COR-L47 (cell line): ENCODE measurements at places on chromosomes 1 and 21.

DNA sequence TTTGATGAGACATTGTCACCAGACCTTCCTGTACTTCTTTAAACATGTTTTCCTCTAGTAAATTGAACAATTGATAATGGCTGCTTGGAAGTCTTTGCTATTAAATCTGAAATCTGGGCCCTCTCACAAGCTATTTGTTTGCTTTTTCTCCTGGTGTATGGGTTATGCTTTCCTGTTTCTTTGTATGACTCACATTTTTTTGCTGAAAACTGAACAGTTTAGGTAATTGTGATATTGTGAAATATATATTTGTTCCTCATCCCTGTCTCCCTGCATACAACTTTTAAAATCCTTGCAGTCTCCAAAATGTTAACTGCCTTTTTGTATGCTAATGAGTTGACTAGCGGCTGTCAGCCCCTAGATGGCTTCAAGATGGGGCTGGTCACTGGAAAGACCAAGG lies 61.6 kb downstream of the MAP3K21 start:
- no peak for DNase-seq

DNA sequence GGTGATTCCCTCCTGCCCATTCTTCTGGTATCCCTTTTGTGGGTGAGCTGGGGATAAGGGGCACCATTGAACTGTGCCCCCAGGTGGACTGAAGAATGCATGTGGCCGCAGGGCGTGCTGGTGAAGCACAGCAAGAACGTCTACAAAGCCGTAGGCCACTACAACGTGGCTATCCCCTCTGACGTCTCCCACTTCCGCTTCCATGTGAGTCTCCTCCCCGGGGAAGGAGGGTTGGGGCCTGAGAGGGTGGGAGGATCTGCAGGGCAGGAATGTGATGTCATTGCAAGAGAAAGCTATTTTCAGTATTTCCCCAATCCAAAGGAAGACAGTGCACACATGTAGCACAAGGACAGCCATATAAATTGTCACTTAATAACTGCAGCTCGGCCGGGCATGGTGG lies 7.5 kb upstream of the KPNA6 start:
- no peak for DNase-seq

GRCh38 chr1:36609241-36610027 lies 126.7 kb upstream of the CSF3R start:
- peak; percentile 79 for DNase-seq

GRCh38 chr1:41677620-41678019 lies 193.1 kb upstream of the EDN2 start:
- DNase-seq = no peak

DNA sequence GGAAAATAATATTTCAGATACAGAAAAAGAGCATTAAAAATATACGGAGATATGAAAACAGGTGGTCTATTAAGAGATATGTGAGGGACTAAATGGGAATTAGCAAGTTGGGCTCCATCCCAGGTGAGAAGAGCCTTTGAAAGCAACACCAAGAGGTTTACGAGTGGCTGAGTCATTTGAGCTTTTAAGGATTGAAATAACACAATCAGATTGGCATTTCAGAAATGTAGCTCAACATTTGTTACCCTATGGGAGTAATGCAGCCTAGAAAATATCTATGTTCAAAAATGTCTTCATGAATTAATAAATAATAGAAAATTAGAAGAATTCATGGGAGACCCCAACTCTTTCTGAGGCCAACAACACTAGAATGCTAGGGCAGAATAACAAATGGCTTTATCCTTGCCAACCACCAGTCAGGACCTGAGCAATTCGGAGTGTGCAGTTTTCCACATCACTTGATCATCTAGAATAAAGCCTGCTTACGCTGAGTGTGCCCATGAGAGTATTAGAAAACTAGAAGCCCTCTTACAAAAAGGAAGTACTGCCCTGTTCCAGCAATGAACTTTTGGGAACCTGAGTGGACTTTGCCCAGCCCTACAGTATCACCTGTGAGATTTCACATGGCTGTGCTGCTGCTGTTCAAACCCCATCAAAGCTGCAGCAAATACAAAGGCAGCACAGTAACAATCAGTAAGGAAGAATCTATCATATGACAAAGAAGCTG lies 538.0 kb upstream of the CAMK1G start:
- DNase-seq = no peak

GRCh38 chr21:38881131-38881530 lies 75.4 kb downstream of the ETS2 start:
- DNase-seq = no peak
